ENCODE measurements at places on chromosomes 3 and 15.

DNA sequence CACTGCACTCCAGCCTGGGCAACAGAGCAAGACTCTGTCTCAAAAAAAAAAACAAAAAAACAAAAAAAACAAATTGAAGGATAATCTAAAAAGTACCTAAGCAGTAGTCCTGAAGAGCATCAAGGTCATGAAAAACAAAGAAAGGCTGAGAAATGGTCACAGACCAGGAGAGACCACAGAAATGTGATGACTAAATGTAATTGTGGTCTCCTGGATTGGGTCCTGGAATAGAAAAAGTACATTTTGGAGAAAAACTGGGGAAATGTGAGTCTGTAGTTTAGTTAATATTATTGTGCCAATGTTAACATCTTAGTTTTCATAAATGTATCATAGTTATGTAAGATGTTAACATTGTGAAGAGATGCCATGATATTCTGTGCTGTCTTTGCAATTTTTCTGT is 267.5 kb upstream of the NR2E3 start:
- no peak for DNase-seq

DNA sequence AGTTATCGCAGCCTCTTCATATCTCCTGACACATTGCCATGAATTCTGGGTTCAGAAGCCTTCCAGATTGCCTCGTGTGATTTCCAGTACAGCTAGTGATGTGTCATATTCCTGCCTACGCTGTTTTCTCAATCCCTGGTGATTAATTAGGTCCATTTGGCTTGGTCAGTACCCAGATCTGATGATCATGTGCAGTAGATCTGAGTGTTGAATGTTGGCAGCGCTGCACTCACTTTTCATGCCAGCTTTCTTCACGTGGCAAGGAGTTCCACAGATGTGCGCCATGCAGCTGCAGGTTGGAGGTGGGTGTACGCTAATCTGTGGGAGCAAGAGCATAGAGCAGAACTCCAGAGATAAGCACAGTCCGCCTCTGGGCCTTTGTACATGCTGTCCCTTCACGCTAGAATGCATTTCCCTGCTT is 86.9 kb upstream of the COL6A5 start:
- DNase-seq, result no peak

DNA sequence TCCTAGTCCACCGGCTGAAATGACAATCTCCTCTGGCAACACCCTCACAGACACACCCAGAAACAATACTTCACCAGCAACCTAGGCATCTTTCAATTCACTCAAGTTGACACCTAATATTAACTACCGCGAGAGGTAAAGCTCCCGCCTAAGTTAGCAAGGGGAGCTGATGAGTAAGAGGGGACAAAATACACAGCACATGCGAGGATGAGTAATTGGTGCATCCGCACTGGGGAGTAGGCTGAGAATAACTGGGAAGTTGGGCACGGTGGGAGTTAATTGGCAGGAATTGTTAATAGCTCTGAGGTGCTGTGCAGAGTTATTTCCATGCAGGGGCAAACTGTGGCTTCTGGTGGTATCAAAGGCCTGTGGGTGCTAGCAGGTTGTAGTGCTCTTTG is 14.5 kb upstream of the PLD1 start:
- no peak for DNase-seq

- DNase-seq, result no peak
Measured at GRCh38 chr3:195085356-195086130, 185.4 kb downstream of the XXYLT1 start.

GRCh38 chr15:43776101-43776717 is 557 bp downstream of the ELL3 start:
- DNase-seq, result no peak

DNA sequence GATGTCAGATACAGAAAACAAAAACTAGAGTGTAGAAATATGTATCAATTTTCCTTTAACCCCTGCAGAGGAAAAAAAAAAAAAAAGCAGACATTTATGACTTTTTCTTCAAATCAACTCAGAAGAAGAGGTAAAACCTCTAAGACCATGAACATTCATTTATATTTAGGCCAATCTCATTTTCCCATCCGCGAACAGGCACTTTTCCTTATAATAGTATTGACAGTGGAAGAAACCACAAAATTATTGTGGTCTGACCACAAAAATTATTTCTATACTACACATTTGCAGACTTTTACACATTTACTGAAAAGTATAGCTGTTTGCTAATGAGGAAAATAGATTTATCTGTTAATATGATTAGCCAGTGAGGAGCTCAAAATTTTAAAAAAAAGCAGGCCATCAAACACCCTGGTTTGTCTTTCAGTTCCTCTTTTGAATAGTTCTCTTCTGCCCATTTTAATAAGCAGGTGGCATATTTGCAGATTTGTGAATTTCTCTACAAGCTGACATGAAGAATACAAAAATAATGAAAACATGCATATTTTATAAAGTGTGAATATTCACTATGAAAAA is 5.7 kb downstream of the OSBPL11 start:
- DNase-seq, result no peak

- DNase-seq, result no peak
Measured at GRCh38 chr3:69511361-69511760, 125.5 kb upstream of the FRMD4B start.

GRCh38 chr3:155154255-155154654 is 74.1 kb downstream of the MME start:
- DNase-seq, result no peak

DNA sequence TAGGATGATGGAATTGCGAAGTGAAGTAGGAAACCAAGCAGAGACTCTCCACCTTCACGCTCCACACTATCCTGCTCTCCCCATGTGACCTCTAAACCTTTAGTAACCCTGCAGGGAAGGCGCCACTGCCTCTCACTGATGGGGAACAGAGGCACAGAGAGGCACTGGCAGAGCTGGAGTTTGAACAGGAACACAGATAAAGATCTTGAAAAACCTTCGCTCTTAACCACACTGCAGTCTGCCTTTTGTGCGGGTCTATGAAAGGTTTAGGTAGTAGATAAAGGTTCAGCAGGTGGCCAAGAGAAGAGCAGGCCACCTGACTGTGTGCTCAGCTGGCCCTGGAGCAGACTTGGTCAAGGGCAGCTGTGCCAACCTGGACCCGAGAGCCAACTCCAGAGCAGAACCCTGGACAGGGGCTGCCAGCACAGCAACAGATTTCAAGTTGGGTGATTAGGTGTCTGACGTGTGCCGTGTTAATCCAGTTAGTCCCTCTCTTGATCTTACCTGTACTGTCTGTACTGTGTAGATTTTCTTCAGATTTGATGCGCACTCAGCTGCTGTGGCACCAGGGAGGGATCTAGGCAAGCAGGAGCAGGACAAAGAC is 15.2 kb downstream of the EIF4E3 start:
- DNase-seq, result no peak

DNA sequence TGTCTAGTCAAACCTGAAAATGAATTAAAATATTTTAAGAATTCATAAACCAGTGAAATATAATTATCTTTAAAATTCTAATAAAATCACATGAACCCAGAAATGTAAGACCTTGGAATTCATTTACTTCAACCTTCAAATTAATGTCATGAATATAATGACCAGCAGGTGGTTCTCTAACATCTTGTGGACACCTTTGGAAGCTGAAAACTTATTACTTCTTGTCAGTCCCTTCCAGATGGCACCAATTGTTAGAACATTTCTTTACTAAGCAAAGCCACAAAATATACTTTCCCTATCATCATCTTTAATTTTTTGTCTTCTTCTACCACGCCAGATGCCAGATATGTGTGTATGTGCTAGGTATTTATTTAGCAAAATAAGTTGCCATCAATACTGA is 240.0 kb downstream of the MBNL1 start:
- DNase-seq, result no peak

DNA sequence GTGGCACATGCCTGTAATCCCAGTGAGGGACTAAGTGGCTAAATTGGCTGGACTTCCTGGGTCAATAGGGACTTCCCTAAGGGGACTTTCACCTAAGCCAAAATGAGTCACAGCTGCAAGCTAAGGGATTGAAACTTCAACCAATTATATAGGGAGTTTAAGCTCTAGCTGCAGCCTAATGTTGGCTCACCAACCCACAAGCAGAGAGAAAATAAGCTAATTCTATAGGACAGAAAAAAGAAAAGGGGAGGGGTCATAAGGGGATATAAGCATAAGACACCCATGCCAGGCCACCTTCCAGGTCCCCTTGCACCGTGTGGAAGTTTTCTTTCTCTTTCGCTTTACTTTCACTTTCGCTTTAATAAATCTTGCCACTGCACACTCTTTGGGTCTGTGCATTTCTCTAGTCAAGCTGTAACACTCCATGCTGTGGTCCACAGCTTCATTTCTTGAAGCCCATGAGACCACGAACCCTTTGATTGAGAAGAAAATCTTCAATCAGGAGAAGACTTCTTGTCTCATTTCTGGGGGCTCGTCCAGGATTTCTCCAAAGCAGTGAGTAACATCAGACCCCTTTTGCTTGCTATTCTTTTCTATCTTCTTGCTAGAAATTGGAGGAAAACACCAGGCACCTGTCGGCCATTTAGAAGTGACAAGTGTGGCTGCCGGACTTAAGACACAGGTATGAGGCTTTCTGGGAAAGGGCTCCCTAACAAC is 192.3 kb downstream of the IGSF11 start:
- DNase-seq, result no peak

DNA sequence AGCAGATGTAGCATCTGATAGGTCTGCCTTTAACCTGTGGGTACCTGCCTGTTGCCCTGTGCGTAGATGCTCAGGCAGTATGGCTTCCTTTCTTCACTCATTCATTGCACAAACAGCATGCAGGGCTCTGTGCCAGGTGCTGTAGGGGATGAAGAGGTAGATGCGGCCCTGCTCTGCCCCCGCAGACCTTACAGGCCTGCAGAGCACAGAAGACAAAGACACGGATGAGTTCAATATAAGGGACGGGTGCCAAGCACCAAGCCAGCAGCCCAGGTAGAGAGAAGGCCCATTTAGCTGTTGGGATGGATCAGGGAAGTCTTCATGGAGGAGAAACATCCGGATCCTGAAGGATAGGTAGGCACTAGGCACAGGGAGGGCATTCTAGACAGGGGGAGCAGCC is 69.4 kb downstream of the AAGAB start:
- DNase-seq, result no peak

DNA sequence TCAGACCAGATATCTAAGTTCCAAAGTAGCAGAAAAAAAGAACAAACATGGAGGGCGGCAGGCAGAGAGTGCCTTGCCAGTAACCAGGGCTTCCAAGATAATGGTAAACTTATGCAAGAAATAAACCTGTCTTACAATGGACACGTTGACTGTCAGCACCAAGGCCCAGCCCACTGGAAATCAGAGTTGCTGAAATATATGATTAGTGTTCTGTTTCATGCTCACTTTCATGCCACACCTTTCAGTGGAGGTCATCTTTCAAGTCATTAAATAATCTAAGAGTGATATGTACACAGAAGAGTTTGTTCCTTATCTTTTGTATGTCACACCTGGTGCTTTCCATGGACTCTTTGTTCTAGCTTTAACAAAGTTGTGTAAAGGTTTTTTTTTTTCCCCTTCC is 358.1 kb downstream of the MECOM start:
- no peak for DNase-seq

DNA sequence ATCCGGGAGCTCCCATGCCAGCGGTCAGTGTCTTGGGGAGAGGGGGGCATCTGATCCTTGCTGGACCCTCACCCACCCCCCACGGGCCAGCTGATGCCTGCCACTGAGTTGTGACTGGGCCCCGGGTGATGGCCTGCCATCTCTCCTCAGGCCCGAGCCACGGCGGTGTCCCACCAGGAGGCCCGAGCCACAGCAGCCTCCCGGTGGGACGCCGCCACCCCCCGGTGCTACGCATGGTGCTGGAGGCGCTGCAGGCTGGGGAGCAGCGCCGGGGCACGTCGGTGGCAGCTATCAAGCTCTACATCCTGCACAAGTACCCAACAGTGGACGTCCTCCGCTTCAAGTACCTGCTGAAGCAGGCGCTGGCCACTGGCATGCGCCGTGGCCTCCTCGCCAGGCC is 4.3 kb downstream of the H1-8 start:
- no peak for DNase-seq

DNA sequence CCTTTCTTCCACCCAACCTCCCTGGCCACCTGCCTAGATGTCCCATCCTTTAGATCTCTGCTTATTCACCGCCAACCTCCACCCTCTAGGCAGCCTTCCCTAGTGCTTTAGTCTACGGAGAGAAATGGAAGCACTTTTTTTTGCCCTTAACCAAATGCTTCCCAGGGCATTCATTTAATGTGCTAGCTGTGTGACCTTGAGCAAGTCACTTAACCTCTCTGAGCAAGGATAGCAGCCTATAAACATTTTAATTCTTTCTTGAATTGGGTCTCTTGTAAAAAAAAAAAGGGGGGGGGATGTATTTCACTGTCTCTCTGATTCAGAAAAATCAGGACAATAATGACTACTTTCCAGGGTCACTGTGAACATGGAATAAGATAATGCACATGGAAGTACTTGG is 3.2 kb upstream of the INSYN1 start:
- DNase-seq, result no peak

GRCh38 chr3:136142592-136142991 is 53.5 kb downstream of the MSL2 start:
- no peak for DNase-seq

DNA sequence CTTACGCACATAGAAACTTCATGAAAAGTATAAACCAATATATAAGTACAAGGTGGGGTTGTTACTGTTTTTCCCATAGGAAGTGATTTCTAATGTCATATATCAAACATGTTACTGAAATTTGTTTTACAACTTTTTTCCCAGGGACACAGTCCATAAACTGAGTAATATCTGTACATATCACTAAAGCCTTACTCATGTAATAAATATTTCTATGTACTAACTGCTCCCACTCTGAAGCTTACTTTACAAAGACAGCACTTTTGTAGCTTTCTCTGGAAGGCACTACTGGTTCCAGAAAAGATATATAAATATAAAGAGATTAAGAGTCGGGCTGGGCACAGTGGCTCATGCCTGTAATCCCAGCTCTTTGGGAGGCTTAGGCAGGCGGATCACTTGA is 91.7 kb downstream of the MYO5A start:
- no peak for DNase-seq

DNA sequence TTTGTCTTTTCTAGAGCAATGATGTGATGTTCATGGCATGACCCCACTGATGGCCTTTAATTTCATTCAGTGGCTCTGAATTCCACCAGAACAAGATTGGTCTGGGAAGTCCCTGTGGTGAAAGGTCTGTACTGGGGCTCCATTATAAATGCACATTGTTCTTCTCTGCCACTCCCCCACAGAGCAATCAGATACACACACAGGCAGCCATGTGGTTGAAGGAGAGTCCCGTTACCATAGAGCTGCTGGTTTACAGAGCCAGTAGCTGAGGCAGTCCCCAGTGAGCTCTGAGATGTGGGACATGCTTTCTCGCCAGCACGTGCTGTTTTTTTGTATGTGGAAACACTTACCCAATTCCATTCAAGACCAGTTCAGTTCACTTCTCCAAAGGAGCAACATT is 172.7 kb upstream of the TRIM42 start:
- no peak for DNase-seq

GRCh38 chr15:90650117-90650955 is 66.8 kb upstream of the BLM start:
- DNase-seq, result no peak

- no peak for DNase-seq
Measured at GRCh38 chr3:56458496-56459103, 9.7 kb downstream of the ERC2 start.

- DNase-seq, result no peak
Measured at GRCh38 chr15:57969355-57969754, 96.2 kb downstream of the ALDH1A2 start.

- DNase-seq, result no peak
Measured at GRCh38 chr3:46865031-46865507, 1.8 kb upstream of the MYL3 start.
